ENCODE measurements at places on chromosomes 12 and 14.

- no peak for DNase-seq
- no peaks in the 10 kb centered on the region for H3K4me1 ChIP-seq
- peaks cover 7% of the 10 kb centered on the region for H3K36me3 ChIP-seq
- no peaks in the 10 kb centered on the region for H3K27me3 ChIP-seq
Observed at GRCh38 chr14:100526057-100526456, 61.2 kb downstream of the BEGAIN start.

- H3K4me1 ChIP-seq, result no peaks in the 10 kb centered on the region
- no peak overlapping the region for H3K4me3 ChIP-seq
- H3K27me3 ChIP-seq, result no peaks in the 10 kb centered on the region
- H3K27ac ChIP-seq, result no peak overlapping the region
Observed at GRCh38 chr12:124264089-124264795, 30.7 kb upstream of the RFLNA start.

DNA sequence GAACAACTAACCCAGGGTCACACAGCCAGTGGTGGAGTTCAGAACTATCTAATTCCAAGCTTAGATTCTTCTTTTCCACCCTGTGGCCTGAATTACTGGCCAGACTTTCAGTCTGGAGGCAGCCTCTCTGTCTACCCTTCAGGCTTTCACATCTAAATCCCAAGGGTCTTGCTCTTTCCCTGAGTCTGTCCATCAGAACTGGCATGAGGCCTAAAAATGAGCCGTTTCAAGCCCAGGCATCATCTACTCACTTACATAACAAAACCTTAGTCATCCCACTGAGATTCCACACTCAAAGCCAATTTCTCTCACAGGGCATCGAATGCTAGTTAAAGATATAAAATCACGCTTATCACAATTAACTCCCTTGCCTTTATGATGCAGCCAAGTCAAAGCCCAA, 1.3 kb upstream of the PTGDR start:
- H3K27ac ChIP-seq, result no peak overlapping the region
- H3K4me3 ChIP-seq, result no peak overlapping the region
- no peaks in the 10 kb centered on the region for H3K27me3 ChIP-seq
- peaks cover 37% of the 10 kb centered on the region for H3K4me1 ChIP-seq
- no peak for DNase-seq

- no peak for DNase-seq
- no peaks in the 10 kb centered on the region for H3K36me3 ChIP-seq
- H3K4me3 ChIP-seq, result no peak overlapping the region
- peaks cover 13% of the 10 kb centered on the region for H3K4me1 ChIP-seq
- peak overlapping the region; percentile 91 for H3K27ac ChIP-seq
Observed at GRCh38 chr12:6167327-6168280, 32.6 kb upstream of the CD9 start.

GRCh38 chr12:28036940-28037339, 64.4 kb upstream of the PTHLH start:
- no peak for DNase-seq
- no peaks in the 10 kb centered on the region for H3K4me1 ChIP-seq
- no peak overlapping the region for H3K27ac ChIP-seq
- H3K4me3 ChIP-seq, result no peak overlapping the region
- no peaks in the 10 kb centered on the region for H3K36me3 ChIP-seq
- H3K27me3 ChIP-seq, result no peaks in the 10 kb centered on the region

DNA sequence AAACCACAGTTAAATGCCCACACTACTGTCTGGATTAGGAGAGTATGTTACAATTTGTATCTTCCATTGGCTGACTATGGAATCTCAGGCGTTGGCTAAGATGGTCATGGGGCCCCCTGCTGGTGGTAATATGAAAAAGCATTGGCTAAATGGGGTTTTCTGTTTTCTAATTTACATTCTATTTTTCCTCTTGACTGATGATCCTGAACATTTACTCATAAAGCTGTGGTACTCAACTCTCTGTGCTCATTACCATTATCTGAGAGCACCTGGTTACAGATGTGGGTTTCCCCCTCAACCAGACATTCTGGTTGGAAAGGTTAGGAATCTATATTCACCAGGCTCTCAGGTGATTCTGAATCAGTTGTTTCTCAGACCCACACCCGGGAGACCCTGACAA, 64.8 kb downstream of the WSCD2 start:
- no peak for DNase-seq
- H3K27ac ChIP-seq, result no peak overlapping the region
- no peaks in the 10 kb centered on the region for H3K27me3 ChIP-seq
- no peak overlapping the region for H3K4me3 ChIP-seq

DNA sequence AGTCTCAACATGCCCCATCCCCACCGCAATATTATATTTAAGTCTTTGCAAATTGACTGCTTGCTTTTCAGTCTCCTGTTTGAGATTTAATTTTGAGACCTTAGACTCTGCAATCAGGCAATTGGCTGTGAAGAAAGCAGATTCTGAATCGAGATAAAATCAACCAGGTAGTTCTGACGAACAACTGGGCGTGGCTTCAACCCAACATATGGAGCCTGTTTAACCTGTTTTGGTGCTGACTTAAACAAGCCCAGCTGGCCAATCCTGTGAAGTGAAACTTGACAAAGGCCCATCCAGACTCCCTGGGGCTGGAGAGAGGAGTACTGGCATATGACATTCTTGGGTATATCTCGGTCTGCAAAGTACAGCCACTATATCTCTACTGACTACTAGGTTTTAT, 9.8 kb upstream of the CIPC start:
- no peaks in the 10 kb centered on the region for H3K36me3 ChIP-seq
- no peak overlapping the region for H3K4me3 ChIP-seq
- no peak for DNase-seq
- peak overlapping the region; percentile 52 for H3K27ac ChIP-seq
- no peaks in the 10 kb centered on the region for H3K27me3 ChIP-seq
- H3K4me1 ChIP-seq, result peaks cover 7% of the 10 kb centered on the region

GRCh38 chr14:29892327-29892726, 35.3 kb downstream of the PRKD1 start:
- no peak overlapping the region for H3K4me3 ChIP-seq
- no peaks in the 10 kb centered on the region for H3K4me1 ChIP-seq
- H3K36me3 ChIP-seq, result no peaks in the 10 kb centered on the region
- H3K27ac ChIP-seq, result no peak overlapping the region

- no peaks in the 10 kb centered on the region for H3K36me3 ChIP-seq
- H3K4me3 ChIP-seq, result no peak overlapping the region
- H3K27ac ChIP-seq, result no peak overlapping the region
Observed at GRCh38 chr12:120483621-120484020, 12.3 kb upstream of the DYNLL1 start.

DNA sequence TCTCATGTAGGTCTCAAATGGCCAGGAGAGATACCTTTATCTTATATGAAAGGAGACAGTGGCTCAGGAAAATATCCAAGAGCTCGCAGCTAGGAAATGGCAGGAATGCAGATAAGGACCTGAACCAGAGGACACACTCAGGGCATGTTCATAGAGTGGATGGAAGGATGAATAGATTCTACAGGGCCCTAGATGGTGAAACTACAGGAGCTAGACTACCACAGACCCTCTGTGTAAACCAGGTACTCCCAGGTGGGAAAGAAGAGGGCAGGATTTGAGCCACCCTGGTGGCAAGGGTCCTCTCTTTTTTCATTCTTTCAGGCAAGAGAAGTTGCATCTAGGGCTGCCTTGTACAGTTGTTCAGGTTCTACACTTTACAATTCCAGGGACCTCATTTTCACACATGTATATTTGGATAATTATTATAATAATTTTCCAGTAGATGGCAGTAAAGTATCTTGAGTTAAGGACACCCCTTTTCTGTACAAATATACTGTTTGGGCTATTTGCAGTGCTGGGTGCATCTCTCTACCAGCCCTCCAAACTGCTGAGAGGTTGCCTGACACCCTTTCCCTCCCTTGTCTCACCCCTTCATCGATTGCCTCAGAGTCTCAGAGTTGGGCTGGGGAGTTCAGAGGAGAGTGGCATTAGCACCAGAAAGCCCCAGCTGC, 10.5 kb upstream of the ZDHHC22 start:
- H3K27ac ChIP-seq, result no peak overlapping the region
- no peaks in the 10 kb centered on the region for H3K36me3 ChIP-seq
- H3K27me3 ChIP-seq, result no peaks in the 10 kb centered on the region
- no peak for DNase-seq

GRCh38 chr14:99575043-99576023, 28.7 kb downstream of the CCDC85C start:
- no peaks in the 10 kb centered on the region for H3K36me3 ChIP-seq
- no peak overlapping the region for H3K4me3 ChIP-seq
- peaks cover 94% of the 10 kb centered on the region for H3K4me1 ChIP-seq
- no peaks in the 10 kb centered on the region for H3K27me3 ChIP-seq
- peak overlapping the region; percentile 42 for H3K27ac ChIP-seq

GRCh38 chr12:116320791-116321217, 43.3 kb upstream of the MED13L start:
- no peaks in the 10 kb centered on the region for H3K36me3 ChIP-seq
- no peaks in the 10 kb centered on the region for H3K27me3 ChIP-seq
- H3K4me3 ChIP-seq, result no peak overlapping the region
- peak overlapping the region; percentile 70 for H3K27ac ChIP-seq

DNA sequence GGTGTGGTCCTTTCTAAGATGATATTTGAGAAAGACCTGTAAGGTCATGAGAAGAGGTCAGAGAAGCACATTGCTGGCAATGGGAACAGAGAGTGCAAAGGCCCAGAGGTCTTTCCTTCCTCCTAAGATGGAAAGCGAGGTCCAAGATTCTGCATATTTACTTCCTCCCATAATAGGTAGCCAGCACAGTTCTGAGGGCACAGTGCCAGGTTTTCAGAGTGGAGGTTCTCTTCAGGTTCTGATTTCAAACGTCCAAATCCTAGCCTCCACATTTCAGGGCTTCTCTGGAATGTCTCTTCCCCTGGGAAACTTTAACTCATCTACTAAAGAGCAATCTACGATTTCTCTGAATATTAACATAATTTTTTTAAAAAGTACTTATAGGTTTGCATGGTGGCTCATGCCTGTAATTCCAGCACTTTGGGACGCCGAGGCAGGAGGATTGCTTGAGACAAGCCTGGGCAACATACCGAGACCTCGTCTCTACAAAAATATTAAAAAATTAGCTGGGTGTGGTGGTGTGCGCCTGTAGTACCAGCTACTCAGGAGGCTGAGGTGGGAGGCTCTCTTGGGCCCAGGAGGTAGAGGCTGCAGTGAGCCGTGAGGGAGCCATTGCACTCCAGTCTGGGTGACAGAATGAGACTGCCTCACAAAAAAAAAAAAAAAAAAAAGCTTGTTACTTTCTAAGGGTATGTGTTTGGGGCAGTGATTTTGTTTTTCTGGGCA, 526 bp upstream of the MRPL42 start:
- no peak for DNase-seq
- no peaks in the 10 kb centered on the region for H3K36me3 ChIP-seq
- no peaks in the 10 kb centered on the region for H3K27me3 ChIP-seq
- peak overlapping the region; percentile 69 for H3K4me3 ChIP-seq

- H3K4me1 ChIP-seq, result peaks cover 70% of the 10 kb centered on the region
- peak overlapping the region; percentile 97 for H3K27ac ChIP-seq
Observed at GRCh38 chr14:50529288-50530179, 2.8 kb downstream of the MAP4K5 start.

- DNase-seq, result no peak
- no peak overlapping the region for H3K4me3 ChIP-seq
- H3K27me3 ChIP-seq, result no peaks in the 10 kb centered on the region
- H3K36me3 ChIP-seq, result no peaks in the 10 kb centered on the region
Observed at GRCh38 chr12:56293795-56294194, 6.3 kb downstream of the CS start.

- DNase-seq, result no peak
- peaks cover 36% of the 10 kb centered on the region for H3K4me1 ChIP-seq
- no peak overlapping the region for H3K27ac ChIP-seq
Observed at GRCh38 chr12:113152835-113153814, 3.6 kb downstream of the CFAP73 start.

DNA sequence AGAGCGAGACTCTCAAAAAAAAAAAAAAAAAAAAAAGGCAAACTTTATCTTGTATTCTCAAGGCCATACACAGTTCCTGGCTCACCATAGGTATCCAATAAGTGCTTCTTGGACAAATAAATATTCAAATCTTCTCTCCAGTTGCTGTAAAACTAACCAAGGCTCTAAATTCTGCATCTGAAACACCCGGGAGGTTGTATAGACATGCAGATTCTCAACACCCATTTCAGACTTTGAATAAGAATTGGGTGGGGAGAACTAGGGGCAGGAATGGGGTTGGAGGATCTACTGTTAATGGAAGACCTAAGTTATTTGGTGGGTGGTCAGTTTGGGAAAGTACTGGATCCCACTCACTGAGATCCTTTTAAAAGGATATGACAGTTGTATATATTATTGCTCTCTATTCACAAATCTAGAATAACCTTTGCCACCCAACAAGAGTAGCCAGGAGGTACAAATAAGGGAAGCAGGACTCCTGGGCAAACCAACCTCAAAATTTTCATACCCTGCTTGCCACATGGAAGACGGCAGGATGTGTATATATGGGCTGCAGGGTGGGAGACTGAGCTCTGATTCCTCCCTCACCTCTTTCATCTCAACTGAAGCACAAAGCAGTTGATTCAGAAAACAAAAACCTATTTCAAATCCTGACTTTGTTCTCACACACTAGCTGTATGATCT, 879 bp downstream of the GDF3 start:
- no peak overlapping the region for H3K27ac ChIP-seq
- H3K36me3 ChIP-seq, result no peaks in the 10 kb centered on the region
- no peak overlapping the region for H3K4me3 ChIP-seq

DNA sequence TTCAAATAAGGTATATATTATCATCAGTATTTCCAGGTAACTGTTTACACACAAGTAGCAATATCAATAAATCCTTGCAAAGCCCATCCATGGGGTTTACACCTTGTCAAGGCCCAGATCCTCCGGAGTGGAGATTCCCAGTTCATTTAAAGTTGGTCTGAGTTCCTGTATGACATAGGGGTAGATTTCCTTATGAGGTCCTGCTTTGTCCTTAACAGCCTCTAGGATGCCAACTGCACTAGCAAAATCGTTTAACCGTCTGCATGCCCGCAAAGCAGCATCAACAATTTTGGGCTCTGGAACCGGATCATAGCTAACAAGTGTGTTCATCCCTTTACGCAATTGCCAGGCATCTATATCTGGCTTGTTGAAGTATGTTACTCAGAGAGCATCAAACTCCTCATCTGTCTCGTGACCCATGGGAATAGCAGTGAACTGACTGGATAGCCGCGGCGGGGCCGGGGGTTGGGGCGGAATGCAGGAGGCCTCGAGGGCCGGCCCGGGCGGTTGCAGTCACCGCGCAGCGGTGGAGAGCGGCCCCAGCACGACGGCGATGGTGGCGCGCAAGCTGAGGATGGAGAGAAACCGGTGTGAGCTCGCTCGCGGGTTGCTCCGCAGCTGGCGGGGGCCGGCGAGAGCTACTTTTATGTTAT, 30.6 kb upstream of the FBXO34 start:
- H3K36me3 ChIP-seq, result no peaks in the 10 kb centered on the region
- H3K27me3 ChIP-seq, result no peaks in the 10 kb centered on the region
- H3K4me1 ChIP-seq, result peaks cover 7% of the 10 kb centered on the region
- no peak overlapping the region for H3K27ac ChIP-seq

GRCh38 chr14:54775486-54776140, 127.0 kb downstream of the GCH1 start:
- H3K27ac ChIP-seq, result no peak overlapping the region
- peaks cover 18% of the 10 kb centered on the region for H3K4me1 ChIP-seq
- no peak for DNase-seq
- no peaks in the 10 kb centered on the region for H3K27me3 ChIP-seq
- H3K4me3 ChIP-seq, result no peak overlapping the region

DNA sequence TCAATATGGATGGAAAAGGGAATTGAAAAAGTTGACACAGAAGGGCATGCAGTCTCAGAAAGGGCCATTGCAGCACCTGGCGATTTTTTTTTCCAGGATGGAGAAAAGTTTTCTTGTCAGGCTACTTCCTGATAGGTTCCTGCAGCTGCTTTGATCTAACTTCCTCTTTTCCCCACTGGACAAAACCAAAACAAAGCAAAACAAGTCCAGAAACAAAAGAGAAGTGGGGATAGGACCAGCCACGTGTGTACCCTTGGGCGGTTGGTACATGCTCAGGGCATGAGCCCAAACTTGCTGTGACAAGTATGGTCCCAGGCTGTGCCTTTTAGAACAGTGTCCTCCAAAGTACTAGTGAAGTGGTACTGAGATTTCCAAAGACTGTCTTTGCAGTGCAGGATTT, 89.8 kb downstream of the CHST11 start:
- no peak overlapping the region for H3K27ac ChIP-seq
- DNase-seq, result no peak
- H3K36me3 ChIP-seq, result no peaks in the 10 kb centered on the region

Data from vagina (tissue), 2 donors.